ENCODE measurements at places on chromosomes 5 and 9. TPM values are rescaled to one million over a fixed set of nuclear protein-coding genes. Genes with fewer than 3 reads are reported as not detected.

COL23A1 gene
- not detected for total RNA-seq

FABP6 gene
- 0.50 TPM for total RNA-seq

DNA sequence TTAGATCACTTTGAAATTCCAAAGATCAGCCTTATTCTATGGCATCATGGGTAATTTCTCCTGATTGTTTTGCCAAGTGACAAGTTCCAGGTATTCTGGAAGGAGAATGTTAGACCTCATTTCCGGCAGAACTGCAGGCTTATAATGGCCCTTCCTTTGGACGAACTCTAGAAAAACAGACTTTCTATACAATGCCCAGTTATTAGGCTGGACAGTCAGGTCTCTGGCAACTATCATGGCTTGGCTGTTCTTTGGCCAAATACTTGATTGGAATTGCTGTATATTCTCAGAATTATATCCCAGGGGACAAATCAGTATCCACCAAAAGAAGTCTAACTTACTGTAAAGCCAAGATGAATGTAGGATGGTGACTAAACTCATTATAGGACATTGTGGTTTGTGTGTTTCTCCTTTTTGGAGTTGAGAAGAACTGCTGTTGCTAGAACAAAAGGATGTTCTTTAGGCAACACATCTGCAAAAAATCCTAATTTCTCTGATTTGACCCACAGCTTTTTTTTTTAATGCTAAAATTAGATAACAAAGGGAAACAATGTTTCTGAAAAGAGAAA is 69.0 kb downstream of the ADAMTSL1 start:
- DNase-seq: no peak

DNA sequence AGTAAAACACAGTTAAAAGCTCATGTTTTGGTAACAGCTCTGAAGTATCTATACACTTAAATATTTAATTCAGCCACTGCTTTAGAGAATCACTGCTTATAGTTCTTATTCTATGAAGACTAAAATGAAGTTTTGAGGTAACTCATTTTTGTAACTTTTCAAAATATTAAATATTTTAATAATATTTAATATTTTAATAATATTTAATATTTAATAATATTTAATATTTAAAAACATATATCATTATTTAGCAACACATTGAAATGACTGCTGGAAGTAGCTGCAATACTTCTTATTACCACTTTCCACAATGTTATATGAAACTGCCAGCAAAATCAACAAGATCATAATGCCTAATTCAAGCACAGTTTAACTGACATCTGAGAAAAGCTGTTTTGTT is 18.7 kb upstream of the GCNT4 start:
- DNase-seq: no peak

DNA sequence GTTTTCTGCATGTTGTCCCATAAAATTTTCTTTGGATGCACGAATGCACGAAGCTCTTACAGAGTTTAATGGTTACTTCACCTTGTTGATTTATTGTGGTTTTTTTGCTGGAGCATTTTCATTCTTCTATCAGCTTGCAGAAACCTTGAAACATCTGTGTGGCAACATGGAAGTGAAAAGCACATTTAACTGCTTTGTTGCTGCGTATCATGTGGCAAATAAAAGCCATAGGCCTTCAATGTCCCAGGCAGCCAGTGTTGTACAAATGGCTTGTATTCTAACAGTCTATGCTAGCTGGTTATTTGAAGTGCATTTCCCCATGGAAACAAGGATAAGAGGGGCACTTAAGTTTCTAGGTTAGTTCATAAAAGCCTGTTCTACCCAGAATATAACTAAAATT is 42.5 kb upstream of the RASGRF2 start:
- DNase-seq: no peak

DNA sequence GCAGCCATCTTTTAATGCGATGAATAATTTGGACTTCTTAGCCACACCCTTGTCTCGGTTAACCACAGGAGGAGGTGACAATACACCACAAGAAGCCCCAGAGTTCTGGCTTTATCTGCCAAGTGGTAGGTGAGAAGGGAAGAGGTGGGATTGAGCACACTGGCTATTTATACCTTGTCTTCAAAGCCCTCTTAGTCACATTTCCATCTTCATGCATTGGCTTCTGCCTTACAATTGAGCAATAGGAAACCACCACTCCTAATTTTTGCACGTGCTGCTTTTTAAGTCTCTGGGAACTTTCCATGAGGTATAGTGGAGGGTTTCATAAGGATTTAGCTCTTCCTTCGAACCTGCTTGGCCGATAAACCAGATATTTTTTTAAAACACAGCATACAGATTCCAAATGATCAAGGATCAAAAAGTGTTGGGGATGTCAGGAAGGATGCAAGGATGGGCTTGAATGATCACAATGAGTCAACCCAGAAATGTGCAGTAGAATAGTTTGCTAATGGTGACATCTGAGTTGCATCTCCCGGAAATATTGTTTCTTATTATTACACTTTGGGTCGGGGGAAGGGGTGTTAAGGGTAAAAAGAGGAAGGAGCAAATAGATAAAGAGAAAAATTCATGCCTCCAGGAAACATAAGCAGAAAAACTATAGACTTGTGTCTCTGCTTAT is 25.5 kb downstream of the PLAC8L1 start:
- DNase-seq: no peak

GRCh38 chr9:113979343-113980127 is 98.6 kb downstream of the AMBP start:
- DNase-seq: no peak

All from neural progenitor cell (in vitro differentiated cells).